ENCODE measurements at places on chromosomes 4 and X. TPM values are rescaled to one million over a fixed set of nuclear protein-coding genes. Genes with fewer than 3 reads are reported as not detected.
A peak's percentile ranks its signal among the peaks of the same experiment; 100 is the strongest.

- no peaks in the 10 kb centered on the region for H3K4me1 ChIP-seq
- H3K27me3 ChIP-seq = peaks cover 3% of the 10 kb centered on the region
- no peaks in the 10 kb centered on the region for H3K36me3 ChIP-seq
- no peak overlapping the region for H3K4me3 ChIP-seq
Measured at GRCh38 chr4:30945586-30945985, 225.4 kb downstream of the PCDH7 start.

DNA sequence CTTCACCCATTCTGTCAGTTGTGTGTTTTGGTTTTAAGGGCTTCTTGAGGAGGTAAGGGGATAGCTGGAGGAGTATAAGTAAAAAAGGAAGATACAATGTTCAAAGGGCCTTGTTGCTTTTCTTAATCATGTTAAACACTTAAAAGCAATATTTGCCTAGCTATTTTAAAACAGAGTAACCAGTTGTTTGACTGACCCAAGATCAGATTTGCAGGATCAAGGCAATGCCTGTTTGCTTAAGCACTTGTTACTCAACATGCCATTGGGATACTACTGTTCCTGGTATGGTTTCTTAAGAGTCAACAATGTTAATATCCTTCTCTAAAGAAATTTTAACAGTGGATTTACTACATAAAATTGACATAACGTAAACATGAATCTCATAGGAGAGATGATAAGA, 2.6 kb downstream of the DCLK2 start:
- no peak overlapping the region for H3K27ac ChIP-seq
- no peak for DNase-seq
- H3K27me3 ChIP-seq = peaks cover 6% of the 10 kb centered on the region
- H3K4me3 ChIP-seq = peak overlapping the region; percentile 7
- peaks cover 7% of the 10 kb centered on the region for H3K36me3 ChIP-seq

DNA sequence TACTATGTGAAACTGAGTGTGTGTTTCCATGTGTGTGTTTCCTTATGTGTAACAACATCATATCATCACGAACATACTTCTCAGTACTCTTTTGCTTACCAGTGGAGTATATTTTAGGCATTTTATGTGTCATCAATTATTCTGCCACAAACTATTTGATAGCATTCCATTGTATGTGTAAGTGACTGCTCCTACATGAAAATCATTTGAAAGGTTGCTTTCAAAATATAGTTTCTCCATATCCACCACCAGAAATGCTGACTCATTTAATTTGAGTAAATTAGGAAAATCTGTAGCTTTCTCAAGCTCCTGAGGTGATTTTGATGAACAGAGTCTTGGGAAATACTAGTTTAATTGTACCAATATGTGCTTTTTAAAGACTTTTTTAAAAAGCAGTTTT, 376.2 kb downstream of the PCDH18 start:
- DNase-seq = no peak
- H3K27ac ChIP-seq = no peak overlapping the region
- H3K27me3 ChIP-seq = no peaks in the 10 kb centered on the region
- no peak overlapping the region for H3K4me3 ChIP-seq
- no peaks in the 10 kb centered on the region for H3K4me1 ChIP-seq

- peaks cover 3% of the 10 kb centered on the region for H3K4me1 ChIP-seq
- no peak overlapping the region for H3K27ac ChIP-seq
- no peak overlapping the region for H3K4me3 ChIP-seq
- peaks cover 14% of the 10 kb centered on the region for H3K36me3 ChIP-seq
Measured at GRCh38 chr4:3283916-3284315, 8.9 kb upstream of the RGS12 start.

GRCh38 chr4:75997081-75997480, 6.3 kb upstream of the SDAD1 start:
- H3K4me1 ChIP-seq = no peaks in the 10 kb centered on the region
- no peak for DNase-seq
- no peak overlapping the region for H3K4me3 ChIP-seq
- H3K36me3 ChIP-seq = no peaks in the 10 kb centered on the region

- no peaks in the 10 kb centered on the region for H3K4me1 ChIP-seq
- no peak overlapping the region for H3K27ac ChIP-seq
Measured at GRCh38 chr4:176031922-176032321, 33.7 kb upstream of the WDR17 start.

- no peak for DNase-seq
- H3K4me1 ChIP-seq = no peaks in the 10 kb centered on the region
- H3K36me3 ChIP-seq = no peaks in the 10 kb centered on the region
- H3K27me3 ChIP-seq = no peaks in the 10 kb centered on the region
Measured at GRCh38 chr4:185108185-185108584, 34.9 kb upstream of the SLC25A4 start.

DNA sequence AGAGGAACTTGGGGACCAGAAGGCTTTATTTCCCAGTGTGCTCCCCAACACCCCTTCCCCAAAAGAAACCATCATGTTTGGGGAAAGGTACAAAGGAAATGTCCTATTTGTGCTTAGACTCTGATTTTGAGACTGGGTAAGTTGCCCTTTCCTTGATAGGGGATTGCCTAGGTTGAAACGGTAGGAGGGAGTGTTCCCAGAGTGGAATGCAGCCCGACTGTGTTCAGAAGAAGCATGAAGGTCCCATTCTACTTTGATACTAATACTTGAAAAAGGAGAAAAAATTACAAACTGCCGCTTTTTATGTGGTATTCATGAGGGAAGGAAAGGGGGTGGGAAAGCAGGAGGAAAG, 32.4 kb upstream of the TMEM131L start:
- H3K4me1 ChIP-seq = peaks cover 3% of the 10 kb centered on the region
- H3K36me3 ChIP-seq = no peaks in the 10 kb centered on the region
- DNase-seq = no peak
- no peak overlapping the region for H3K27ac ChIP-seq
- H3K4me3 ChIP-seq = no peak overlapping the region

DNA sequence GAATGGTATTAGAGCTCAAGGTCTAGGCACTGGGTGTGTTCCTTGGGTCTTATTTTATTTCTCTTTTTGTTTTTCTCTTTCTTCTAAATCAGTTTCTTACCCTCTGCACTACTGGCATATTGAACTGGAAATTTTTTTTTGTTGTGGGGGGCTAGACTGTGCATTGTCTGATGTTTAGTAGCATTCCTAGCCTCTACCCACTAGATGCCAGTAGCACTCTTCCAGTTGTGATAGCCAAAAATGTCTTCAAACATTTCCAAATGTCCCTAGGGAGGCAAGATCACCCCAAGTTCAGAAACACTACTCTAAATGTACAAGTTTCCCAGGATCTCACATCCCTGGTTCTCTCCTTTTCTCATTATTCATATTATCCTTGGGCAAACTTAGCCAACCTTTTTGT, 69.8 kb upstream of the AMOT start:
- H3K36me3 ChIP-seq = no peaks in the 10 kb centered on the region
- H3K27me3 ChIP-seq = no peaks in the 10 kb centered on the region
- H3K4me1 ChIP-seq = no peaks in the 10 kb centered on the region

Gene ZFX
- total RNA-seq = 33.9 TPM

Gene GAGE12H
- not detected for total RNA-seq
